ENCODE measurements at places on chromosomes 2 and 18.

DNA sequence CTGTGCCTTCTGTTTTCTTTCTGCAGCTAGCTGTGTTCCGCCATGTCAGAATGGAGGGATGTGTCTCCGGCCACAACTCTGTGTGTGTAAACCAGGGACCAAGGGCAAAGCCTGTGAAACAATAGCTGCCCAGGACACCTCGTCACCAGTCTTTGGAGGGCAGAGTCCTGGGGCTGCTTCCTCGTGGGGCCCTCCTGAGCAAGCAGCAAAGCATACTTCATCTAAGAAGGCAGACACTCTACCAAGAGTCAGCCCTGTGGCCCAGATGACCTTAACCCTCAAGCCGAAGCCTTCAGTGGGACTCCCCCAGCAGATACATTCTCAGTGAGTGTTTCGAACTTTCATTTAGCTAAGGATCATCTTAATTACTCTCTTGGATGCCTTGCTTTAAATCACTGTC lies 74.1 kb downstream of the LTBP1 start:
- DNase-seq, result no peak

GRCh38 chr2:63667132-63667700 lies 78.5 kb downstream of the MDH1 start:
- no peak for DNase-seq

DNA sequence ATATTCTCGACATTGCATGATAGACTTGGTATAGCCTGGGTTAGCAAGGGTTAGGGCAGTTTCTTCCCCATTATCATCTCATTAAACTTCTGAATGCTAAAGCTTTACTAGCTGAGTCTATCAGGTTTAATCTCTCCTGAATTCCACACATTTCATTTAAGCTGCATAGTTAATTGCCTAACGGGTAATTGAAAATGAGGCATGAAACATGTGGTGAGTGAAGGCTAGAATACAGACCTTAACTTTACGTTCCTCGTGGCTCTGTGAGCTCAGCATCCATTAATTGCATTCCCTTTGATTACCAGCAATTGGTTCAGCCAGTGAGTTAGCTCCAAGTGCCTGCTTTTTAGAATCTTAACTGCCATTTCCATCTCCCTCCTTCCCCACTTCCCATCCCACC lies 126.5 kb upstream of the MEX3C start:
- DNase-seq, result no peak

GRCh38 chr2:73614997-73615396 lies 27.2 kb downstream of the NAT8 start:
- DNase-seq, result no peak

DNA sequence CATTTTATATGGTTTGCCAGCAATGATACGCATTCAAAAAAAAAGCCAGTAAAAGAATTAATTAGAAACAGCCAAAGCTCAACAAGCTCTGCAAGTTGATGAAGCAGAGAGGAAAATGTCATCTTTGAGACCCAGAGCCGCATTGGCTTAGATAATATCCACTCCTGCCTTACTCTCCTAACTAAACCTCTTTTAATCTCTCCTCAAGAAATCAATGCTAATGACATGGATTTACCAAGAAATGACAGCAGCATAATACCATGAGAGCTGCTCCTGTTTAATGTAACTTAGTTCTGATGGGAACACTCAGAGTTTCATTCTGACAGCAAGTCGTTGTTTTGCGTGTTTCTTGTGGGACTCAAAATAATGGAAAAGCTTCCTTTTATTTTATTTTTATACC lies 1099.4 kb upstream of the PIK3C3 start:
- DNase-seq, result no peak

DNA sequence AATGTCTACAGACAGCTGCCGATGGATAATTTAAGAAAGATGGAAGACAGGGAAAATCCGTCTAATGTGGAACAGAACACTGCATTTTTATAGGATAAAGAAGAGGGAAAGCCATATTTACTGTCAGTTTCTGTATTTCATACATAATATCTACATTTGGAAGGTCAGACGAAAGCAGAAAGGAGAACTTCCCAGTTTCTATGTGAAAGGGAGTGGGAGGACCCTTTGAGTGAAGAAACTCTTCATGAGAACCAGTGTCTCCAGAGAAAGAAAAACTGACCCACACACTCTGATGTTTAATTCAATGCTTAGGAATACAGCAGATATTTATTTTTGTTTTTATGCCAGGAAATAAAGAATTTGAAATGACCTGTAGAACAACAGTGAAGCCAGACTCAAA lies 127.2 kb downstream of the CALCRL start:
- DNase-seq, result no peak

DNA sequence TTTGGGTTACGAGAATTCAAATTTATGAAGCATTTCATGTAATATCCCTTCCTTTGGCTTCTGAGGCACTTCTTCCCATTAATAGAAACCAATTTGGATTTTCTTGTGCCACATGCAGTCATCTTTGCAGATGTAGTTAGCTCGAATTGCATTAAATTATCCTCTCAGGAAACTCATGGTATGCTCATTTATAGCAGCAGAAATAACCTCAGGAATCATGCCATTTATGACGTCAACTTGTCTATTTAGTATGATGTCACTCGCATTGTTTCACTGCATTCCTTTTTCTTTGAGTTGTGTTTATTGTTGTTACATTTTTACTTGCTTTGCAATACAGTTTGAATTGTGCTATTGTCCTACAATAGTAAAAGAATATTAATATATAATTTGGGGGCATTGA lies 163.8 kb downstream of the RBM43 start:
- DNase-seq, result no peak

- DNase-seq, result no peak
Observed at GRCh38 chr18:55695091-55695490, 107.1 kb upstream of the TCF4 start.

DNA sequence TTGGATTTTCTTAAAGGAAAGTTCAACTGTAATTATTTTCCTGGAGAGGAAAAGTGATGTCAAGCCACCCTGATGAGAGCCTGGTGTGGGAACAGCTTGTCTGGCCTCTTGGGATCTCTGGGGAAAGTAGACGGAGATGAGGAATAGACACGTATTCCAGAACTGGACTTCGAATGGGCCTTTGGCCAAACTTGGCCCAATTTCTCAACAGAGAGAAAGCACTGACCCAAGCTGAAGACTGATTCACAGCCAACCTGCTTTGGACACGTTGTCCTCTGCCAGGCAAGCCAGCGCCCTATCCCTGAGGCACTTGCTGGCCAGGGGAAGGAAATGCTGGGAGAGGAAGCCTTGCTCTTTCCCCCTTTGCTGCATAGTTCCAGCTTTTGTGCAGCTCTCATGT lies 70.8 kb upstream of the CTAGE1 start:
- no peak for DNase-seq

All from head of caudate nucleus (tissue), 42 donors.